ENCODE measurements at places on chromosomes 5 and 9.

- H3K4me3 ChIP-seq: no peak overlapping the region
- H3K27me3 ChIP-seq: no peaks in the 10 kb centered on the region
- DNase-seq: no peak
Observed at GRCh38 chr5:108617467-108618435, 129.9 kb upstream of the FER start.

DNA sequence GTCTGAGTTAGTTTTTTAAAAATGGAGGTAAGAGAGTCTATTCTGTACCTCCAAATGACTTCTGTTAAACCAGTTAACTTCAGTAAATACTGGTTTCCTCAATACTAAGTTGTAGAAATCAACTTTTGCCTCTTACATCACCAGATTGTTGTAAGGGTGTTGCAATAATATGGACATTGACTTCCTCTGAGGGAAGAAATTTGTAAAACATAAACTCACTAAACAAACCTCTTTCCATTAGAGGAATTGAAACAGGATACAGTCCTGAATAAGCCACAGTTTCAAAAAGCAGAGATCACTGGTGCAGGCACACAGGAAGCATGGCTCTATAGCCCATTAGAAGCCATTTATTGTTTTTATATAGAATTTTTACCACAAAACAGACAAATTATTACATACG is 32.7 kb upstream of the SLCO6A1 start:
- H3K4me1 ChIP-seq: no peaks in the 10 kb centered on the region
- H3K36me3 ChIP-seq: no peaks in the 10 kb centered on the region
- H3K4me3 ChIP-seq: no peak overlapping the region
- no peak overlapping the region for H3K27ac ChIP-seq
- no peaks in the 10 kb centered on the region for H3K27me3 ChIP-seq
- no peak for DNase-seq

- no peaks in the 10 kb centered on the region for H3K36me3 ChIP-seq
- no peaks in the 10 kb centered on the region for H3K4me1 ChIP-seq
- no peaks in the 10 kb centered on the region for H3K27me3 ChIP-seq
- peak; percentile 6 for DNase-seq
Observed at GRCh38 chr9:135418161-135418560, 61.4 kb upstream of the PPP1R26 start.

GRCh38 chr5:67095346-67096171 is 101.0 kb downstream of the CD180 start:
- peak; percentile 73 for DNase-seq
- H3K36me3 ChIP-seq: no peaks in the 10 kb centered on the region
- H3K4me3 ChIP-seq: no peak overlapping the region
- peaks cover 38% of the 10 kb centered on the region for H3K4me1 ChIP-seq
- peak overlapping the region; percentile 59 for H3K27ac ChIP-seq

- H3K27ac ChIP-seq: no peak overlapping the region
- H3K4me1 ChIP-seq: no peaks in the 10 kb centered on the region
- no peaks in the 10 kb centered on the region for H3K27me3 ChIP-seq
Observed at GRCh38 chr5:61737301-61737963, 405.4 kb downstream of the ZSWIM6 start.

- H3K4me1 ChIP-seq: no peaks in the 10 kb centered on the region
- no peak overlapping the region for H3K4me3 ChIP-seq
- no peaks in the 10 kb centered on the region for H3K27me3 ChIP-seq
- no peaks in the 10 kb centered on the region for H3K36me3 ChIP-seq
- no peak overlapping the region for H3K27ac ChIP-seq
Observed at GRCh38 chr5:172626031-172626581, 15.0 kb upstream of the NEURL1B start.

- H3K36me3 ChIP-seq: no peaks in the 10 kb centered on the region
- H3K27me3 ChIP-seq: no peaks in the 10 kb centered on the region
- no peak overlapping the region for H3K4me3 ChIP-seq
- no peak overlapping the region for H3K27ac ChIP-seq
- H3K4me1 ChIP-seq: no peaks in the 10 kb centered on the region
- DNase-seq: no peak
Observed at GRCh38 chr9:74443036-74443750, 53.9 kb upstream of the RORB start.

Data from upper lobe of left lung (tissue), 6 donors.